Nucleus accumbens (tissue), 56 donors: ENCODE measurements at places on chromosomes 2 and 18.

- no peak for DNase-seq
Measured at GRCh38 chr2:4354678-4355077, 651.3 kb downstream of the DCDC2C start.

DNA sequence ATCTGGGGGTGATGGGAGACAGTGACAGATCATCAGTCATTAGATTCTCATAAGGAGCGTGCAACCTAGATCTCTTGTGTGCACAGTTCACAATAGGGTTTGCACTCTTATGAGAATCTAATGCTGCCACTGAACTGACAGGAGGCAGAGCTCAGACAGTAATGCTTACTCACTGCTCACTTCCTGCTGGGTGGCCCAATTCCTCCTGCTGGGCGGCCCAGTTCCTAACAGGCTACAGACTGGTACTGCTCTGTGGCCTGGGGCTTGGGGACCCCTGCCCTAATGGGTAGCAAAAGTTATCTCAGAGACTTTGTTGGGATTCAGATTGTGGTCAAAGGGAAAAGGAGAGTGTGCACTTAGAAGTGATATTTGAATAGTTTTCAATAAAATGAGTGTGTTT is 840.1 kb upstream of the ID2 start:
- no peak for DNase-seq

DNA sequence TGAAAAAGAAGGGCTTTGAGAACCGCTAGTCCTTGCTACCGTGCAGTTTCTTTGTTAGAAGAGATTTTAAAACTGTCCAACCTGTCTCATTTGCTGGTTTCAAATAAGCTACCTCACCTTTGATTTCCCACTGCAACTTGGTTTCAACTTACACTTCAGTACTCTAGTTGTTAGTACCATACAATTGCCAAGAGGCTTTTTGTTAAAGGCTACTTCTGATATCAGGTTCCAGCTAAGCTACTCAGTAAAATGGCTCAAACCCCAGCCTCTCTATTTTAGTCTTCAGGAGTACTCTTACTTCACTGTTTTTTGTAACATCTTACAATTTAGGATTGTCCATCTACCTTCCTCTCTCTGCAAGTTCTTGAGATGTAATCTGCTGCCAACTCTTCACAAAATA is 91.6 kb downstream of the INO80D start:
- DNase-seq: no peak

- DNase-seq: no peak
Measured at GRCh38 chr18:53639687-53640086, 584.8 kb downstream of the MBD2 start.

DNA sequence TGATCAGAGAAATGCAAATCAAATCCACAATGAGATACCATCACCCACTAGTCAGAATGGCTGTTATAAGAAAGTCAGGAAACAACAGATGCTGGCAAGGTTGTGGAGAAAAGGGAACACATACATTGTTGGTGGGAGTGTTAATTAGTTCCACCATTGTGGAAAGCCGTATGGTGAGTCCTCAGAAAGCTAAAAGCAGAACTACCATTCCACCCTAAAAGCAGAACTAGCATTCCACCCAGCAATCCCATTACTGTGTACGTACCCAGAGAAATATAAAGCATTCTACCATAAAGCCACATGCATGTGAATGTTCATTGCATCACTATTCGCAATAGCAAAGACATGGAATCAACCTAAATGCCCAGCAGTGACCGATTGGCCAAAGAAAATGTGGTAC is 60.7 kb downstream of the ANKRD62 start:
- DNase-seq: no peak

DNA sequence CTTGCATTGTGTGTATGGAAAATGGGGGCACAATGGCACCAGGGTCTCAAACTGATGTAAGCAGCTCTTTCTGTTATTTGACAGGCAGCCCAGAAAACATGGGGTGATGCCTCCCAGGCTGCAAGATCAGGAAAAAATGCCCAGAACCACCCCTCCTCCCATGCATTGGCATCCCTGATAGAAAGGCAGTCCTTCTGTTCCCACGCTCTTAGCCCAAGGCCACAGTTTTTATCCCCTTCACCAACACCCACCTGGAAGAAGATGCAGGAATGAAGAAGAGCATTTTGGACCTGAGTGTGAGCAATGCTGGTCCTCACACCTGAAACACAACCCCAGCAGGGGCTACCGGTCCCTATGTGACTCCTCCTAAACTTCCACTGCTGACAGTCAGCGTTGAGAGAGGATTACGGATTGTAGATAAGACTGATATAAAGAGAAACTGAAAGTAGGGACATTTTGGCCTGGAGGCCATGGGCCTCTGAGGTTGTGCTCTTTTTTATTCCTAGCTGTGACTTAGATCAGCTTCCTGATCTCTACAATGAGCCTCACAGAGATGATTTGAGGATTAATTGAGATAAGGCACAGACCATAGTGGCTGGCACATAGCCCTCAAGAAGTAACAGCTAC is 386.0 kb upstream of the ATP5MC3 start:
- DNase-seq: no peak

- no peak for DNase-seq
Measured at GRCh38 chr2:30511122-30512083, 64.4 kb downstream of the LCLAT1 start.

DNA sequence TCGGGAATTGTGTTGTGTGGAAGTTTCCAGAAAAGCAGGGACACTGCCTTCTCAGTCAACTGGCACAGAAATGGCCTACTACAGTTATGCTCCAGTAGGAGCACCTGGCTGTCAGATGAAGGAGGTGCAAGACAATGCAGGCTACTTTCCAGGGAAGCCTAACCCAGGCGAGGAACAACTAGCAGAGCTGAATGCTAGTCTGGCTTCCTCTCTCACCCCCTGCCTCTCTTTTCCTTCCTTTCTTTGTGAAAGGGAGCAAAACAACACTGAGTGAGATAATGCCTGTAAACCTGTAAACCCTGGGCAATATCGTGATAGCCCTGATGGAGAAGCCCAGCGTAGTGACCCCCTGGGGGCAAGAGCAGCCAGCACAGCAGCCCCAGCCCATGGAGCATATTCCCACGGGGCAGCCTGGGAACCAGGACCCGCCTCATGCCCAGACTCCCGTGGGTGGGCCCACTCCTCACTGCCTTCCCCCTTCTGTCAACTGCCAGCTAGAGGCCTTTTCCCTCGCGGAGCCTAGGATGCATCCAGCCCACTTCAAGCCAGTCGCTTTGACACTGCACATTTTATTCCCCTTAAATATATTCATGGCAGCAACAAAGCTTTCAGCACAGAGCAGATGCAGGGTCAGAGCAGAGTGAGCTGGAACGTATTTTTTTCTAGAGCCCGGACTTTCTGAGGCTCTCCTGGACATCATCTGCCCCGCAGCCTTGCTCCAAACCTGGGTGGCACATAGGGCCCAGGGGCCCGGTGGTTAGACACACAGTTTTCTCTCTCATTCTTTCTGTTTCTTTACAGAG is 77.0 kb downstream of the PDCL3 start:
- DNase-seq: no peak

- no peak for DNase-seq
Measured at GRCh38 chr2:75021672-75022071, 63.2 kb downstream of the POLE4 start.

DNA sequence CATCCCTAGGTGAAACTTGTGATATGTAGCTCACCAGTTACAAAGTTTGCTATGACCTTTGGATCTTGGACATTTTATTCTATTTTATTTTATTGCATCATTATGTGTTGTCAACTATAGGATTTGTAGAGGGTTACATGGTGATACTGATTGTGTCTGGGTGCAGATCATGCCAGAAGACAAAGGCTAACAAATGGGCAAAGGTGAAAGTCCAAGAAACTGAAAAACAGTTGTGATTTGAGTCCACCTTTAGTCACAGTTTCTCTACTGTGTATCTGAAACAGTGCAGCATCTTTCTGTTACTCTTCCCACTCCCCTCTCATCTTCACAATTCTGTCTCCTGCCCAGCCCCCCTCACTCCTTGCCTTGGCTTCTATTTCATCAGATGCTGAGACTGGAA is 111.9 kb upstream of the LYPD6 start:
- no peak for DNase-seq

DNA sequence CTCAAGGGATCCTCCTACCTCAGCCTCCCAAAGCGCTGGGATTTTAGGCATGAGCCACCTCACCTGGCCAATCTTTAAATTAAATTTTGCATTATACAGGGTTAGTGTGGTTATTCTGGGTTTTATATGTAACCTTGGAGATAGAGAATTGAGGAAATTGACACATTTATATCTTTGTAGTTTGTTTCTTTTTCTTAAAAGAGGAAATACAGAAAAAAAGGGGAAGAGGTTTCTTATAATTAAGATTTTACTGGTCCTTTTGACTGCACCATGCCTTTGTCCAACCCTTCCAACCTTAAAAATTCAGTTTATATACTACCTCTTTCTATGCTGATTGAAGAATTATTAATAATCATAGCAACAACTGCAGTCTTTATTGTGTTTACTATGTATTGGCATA is 210.1 kb upstream of the STON1 start:
- no peak for DNase-seq

DNA sequence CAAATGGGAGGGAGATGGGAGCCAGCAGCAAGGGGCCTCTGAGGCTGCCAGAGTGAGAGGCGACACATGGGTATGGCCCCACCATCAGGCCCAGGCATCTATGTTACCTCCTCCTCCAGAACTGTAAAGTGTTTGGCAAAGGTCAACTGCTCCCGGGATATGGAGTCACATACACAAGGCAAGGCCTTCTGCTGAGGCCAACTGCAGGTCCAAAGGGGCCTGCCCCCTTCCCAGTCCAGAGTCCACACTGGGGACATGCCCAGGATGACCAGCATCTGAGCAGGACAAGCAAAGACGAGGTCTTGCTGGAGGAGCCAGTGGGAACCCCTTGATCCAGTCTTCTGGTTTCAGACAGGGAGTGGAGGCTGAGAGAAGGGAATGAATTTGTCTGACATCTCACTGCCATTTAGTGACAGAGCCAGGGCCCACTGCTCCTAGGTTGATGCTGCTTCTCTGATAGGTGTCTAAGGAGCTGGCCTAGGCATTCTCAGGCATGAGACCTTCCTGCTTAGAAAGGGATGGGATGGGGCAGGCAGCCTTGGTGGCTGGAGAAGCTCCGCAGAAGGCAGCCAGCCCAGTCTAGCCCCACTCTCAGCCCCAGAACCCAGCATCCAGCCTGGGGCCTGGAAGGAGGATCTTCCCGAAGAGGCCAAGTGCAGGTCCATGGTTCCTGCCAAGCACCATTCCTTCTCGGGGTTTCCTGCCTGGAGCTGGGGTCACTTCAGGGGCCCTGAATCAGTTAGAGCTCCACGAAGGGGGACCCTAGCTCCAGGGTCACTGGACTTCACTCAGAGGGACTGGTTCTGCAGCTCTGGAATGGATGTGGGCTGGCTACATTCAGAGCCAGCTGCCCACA is 26.4 kb downstream of the EMX1 start:
- DNase-seq: no peak

DNA sequence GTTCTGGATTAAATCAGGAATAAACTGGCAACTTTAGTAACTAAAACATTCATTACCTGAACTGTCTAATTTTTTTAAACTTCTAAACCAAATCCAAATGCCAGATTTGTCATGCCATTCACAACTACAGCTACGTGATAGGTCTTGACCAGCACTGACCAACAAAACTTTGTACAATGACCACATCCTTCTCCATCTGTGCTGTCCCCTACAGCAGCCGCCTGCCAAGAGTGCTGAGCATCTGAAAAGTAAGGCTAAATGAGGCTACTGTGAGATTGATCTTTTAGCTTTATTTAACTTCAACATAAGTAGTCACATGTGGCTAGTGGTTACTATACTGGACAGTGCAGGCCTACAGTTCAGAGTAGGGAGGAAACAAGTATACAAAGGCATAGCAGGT is 7.6 kb downstream of the FAM168B start:
- DNase-seq: no peak

- DNase-seq: no peak
Measured at GRCh38 chr18:21960189-21960588, 209.2 kb upstream of the GATA6 start.

DNA sequence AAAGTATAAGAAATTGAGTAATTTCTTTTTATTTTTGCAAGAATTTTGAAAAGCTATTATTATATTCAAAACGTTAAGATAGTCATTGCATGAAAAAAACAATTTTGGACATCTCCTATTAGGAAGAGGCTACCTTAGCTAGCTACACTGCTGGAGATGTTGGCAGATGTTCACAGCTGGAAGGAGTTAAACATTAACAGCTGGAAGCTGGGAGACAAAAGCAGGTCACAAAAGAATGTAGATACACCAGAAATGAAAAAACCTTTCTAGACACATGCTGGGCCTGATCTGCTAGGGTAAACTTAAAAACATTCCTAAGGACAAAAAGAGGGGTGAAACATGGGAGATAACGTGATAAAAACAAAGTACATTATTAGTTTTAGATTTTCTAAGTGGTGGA is 84.4 kb downstream of the SESTD1 start:
- no peak for DNase-seq

- DNase-seq: no peak
Measured at GRCh38 chr2:232577841-232578240, 27.4 kb downstream of the EIF4E2 start.

DNA sequence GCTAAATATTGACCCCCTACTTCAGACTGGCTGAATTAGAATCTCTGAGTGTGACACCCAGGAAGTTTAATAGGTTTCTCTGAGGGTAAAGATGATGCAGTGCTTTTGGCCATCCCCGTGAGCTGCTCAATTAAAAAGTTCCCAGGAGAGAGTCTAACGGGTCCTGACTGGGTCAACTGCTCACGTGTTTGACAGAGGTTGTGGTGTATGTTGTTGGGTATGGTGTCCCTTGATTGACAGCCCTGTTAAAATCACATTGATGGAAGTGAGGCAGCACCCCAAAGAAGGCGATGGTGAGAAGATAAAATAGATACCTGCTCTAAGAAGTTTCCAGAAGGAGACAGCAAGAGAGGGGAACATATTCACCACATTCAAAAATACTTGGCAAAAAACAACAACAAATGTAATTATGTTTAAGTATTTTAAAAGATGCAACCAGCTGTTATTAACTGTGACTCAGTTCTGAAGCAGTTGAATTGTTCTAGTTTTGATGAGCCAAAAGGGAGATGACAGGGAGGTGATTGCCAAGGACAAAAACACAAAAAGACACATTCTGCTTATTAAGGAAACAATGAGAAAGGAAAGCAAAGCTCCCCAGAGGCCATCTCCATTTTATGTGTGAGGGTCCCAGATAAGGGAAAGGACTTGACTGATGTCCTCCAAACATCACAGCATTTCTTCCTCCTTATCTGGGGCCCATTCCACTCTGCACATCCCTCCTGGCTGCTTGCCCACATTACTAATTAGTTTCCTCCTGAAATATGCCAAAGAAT is 11.5 kb upstream of the GMCL1 start:
- no peak for DNase-seq

- no peak for DNase-seq
Measured at GRCh38 chr2:173631127-173631460, 276.4 kb downstream of the CDCA7 start.
